ENCODE measurements at places on chromosomes 4 and X.

GRCh38 chrX:46152756-46153155, 392.5 kb downstream of the ZNF674 start:
- DNase-seq = no peak

- no peak for DNase-seq
Measured at GRCh38 chr4:165963621-165964020, 90.6 kb downstream of the TLL1 start.

GRCh38 chr4:26094911-26095310, 180.9 kb downstream of the SMIM20 start:
- no peak for DNase-seq

DNA sequence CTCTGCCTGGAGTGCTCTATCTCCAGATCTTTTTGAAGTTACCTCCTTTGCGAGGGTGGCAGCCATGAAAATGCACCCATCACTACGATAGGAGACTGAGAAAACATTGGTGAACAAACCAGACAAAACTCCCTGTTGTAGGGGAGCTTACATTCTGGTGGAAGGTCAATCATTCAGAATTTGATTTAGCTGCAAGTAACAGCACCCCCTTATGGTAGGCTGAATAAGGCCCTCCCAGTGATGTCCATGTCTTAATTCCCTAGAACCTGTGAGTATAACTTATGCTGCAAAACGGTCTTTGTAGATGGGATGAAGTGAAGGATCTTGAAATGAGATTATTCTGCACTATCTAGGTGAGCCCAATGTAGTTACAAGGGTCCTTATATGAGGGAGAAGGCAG, 5.6 kb upstream of the TEC start:
- DNase-seq = peak; percentile 56

GRCh38 chr4:52244848-52245247, 193.7 kb downstream of the SPATA18 start:
- no peak for DNase-seq

DNA sequence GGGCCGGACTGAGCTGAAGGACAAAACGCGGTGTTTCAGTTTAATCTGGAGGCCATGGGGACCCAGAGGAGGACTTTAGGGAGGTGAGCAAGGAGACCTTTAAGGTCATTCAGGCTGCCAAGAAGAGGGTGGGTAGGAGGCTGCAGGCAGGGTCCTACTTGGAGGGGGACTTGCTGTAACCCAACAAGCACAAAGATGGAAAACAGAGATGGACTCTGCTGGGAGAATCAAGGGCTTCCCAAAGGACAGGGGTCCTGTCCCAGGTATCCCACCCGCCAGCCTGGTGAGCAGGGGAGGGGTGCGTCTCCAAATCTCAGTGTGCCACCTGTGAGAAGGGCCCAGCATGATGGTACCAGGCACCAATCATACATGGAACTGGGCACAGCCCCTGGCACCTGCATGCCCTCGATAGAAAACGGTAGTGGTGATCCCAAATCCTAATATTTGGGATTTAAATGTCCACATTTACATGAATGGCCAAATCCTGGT, 3.9 kb upstream of the HAUS3 start:
- DNase-seq = no peak

- DNase-seq = no peak
Measured at GRCh38 chr4:150008546-150008945, 69.7 kb upstream of the DCLK2 start.

- DNase-seq = no peak
Measured at GRCh38 chr4:8039290-8039689, 99.6 kb upstream of the AFAP1 start.

- no peak for DNase-seq
Measured at GRCh38 chr4:29734343-29735213, 985.6 kb upstream of the PCDH7 start.

DNA sequence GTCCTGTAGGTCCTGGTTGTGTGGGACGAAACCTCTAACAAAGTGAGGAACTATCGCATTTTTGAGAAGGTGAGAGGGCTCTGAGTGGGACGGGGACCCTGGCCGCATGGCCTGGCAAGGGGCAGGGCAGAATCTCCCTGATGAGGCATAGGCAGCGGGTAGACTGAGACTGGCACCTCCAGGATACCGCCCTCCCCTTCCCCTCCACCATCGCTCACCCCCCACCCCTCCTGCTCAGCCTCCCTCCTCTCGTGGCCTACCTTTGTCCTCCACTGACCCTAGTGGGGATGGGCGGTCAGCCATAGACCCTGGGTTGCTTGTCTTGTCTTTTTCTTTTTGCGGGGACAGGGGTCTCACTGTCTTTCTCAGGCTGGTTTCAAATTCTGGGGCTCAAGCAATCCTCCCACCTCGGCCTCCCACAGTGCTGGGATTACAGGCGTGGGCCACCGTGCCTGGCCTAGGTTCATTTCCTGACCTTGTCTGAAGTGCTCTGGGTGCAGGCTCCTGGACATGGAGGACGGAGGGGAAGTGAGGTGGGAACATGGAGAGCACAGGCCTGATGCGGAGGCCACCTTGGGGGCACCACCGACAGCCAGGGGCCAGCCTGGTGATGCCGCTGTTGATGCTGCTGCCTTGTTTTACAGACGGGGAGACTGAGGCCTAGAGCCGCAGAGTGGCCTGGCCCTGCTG, 10.5 kb upstream of the ADD1 start:
- no peak for DNase-seq

- DNase-seq = no peak
Measured at GRCh38 chrX:143994206-143994605, 110.3 kb downstream of the UBE2NL start.

DNA sequence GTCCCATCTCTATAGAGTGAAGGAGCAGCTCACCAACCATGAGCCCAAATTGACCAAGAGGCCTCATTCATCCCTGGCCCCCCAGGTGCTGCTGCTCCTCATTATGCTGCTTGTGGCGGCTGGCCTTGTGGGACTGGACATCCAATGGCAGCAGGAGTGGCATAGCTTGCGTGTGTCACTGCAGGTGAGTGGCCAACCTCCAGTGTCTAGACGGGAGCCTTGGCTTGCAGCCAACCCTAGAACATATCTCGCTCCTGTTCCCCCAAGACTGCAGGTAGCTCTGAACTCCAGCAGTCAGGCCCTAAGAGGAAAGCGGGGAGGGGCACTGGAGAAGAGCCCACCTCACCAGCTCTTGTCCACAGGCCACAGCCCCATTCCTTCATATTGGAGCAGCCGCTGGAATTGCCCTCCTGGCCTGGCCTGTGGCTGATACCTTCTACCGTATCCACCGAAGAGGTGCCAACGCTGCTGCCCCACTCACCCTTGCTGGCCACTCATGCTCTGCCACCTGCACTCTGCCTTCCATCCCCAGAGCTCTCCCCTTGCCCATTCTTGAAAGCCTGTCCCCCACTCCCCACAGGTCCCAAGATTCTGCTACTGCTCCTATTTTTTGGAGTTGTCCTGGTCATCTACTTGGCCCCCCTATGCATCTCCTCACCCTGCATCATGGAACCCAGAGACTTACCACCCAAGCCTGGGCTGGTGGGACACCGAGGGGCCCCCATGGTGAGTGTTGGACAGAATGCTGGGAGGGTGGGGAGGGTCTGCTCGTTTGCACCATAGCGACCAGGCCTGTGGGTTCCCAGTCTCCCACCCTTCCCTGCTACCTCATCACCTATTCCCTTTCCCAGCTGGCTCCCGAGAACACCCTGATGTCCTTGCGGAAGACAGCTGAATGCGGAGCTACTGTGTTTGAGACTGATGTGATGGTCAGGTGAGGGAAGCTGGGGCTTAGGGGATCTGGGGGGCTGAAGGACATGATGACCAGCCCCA, 3.5 kb downstream of the GDPD2 start:
- DNase-seq = no peak

GRCh38 chr4:95601356-95601755, 52.6 kb upstream of the UNC5C start:
- DNase-seq = no peak

- DNase-seq = no peak
Measured at GRCh38 chrX:46333550-46333949, 211.7 kb downstream of the ZNF674 start.

- DNase-seq = no peak
Measured at GRCh38 chr4:94933799-94934198, 176.0 kb downstream of the BMPR1B start.

DNA sequence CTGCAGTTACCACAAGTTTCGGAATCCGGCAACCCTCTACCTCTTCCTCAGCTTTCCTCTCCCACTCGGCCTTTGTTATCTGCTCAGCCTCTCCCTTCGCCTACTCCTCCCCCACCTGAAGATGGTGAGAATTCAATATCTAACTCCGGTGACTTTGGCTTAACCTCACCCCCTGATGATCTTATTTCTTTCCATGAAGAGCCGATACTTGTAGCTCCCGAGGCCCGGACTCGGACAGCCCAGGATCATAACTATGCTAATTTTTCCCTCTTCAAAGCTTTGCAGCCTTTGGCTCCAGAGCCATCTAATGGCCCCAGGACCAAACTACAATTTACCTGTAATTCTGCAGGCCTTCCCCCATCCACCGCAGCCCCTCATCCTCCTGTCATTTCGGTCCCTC, 32.0 kb upstream of the MGST2 start:
- DNase-seq = no peak

DNA sequence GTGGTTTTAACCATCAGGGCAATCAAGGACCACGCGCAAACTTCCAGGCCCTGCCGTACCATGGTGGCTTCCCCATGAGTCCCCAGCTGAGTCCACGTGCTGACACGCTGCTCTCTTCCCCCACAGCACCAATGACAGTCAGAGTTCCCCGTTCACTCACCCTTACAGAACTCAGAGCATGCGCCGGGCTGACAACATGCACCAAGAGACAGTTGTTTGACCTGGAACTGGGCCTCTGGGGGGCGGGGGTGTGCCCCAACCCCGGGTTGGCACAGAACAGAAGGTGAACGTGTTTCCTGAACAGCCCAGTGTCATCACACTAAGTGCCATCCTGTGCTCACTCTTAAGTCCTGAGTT, 29.4 kb downstream of the IRF2 start:
- DNase-seq = no peak

DNA sequence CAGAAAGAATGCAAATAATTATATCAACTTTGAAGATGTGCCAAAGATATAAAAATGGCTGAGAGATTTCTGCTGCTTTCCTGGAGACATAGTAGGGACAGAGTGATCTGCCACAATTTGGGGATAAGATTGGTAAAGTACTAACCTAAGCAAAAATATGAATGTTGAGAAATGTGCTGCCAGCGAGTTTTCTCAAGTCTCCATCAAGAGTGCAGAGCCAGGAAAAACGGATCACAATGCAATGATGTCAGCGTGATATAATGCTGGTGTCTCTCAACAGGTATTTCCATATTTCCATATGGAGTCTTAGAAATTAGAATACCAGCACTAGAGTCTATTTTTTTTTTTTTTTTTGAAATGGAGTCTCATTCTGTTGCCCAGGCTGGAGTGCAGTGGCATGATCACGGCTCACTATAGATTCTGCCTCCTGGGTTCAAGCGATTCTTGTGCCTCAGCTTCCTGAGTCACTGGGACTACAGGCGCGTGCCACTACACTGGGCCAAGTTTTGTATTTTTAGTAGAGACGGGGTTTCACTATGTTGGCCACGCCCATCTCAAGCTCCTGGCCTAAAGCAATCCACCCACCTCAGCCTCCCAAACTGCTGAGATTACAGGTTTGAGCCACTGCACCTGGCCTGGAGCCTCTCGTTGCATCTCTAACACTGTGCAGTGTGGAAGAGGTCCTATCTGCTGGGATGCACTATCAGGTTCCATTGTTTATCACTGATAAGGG, 893.5 kb downstream of the TRIML1 start:
- no peak for DNase-seq

DNA sequence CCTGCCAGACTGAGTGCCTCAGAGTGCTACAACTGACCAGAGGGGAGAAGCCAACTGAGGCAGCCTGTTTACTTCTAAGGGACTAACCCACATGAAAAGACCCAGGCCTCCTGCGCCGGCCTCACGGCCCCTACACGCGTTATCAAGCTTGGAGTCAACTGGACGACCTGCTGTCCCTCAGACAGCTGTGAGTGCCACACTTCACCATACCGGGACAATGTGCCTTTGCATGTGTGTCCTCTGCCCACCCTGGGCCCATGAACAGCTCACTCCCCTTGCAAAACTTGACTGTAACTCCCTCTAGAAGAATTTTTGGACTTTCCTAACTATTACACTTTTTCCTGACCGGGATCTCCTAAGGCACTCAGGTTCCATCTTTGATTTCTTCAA, 1.8 kb downstream of the NOP14 start:
- peak; percentile 12 for DNase-seq

DNA sequence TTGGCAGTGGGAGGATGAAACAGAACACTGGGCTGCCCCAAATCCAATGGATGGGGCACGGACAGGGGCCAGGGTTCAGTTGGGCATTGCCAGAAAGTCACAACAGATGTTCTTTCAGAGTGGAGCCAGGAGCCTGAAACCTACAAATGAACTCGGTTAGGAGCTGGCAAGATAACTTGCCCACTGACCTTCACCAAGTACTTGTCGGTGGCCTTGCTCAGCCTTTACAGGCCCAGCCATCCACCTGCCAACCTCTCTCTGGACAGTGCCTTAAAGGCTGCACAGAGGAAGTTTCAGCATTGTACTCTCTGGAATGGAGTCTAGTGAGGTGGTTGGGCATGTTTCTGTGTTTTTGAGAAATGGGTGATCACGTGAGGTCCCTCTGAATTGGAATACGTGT, 87.1 kb upstream of the USP9X start:
- no peak for DNase-seq

DNA sequence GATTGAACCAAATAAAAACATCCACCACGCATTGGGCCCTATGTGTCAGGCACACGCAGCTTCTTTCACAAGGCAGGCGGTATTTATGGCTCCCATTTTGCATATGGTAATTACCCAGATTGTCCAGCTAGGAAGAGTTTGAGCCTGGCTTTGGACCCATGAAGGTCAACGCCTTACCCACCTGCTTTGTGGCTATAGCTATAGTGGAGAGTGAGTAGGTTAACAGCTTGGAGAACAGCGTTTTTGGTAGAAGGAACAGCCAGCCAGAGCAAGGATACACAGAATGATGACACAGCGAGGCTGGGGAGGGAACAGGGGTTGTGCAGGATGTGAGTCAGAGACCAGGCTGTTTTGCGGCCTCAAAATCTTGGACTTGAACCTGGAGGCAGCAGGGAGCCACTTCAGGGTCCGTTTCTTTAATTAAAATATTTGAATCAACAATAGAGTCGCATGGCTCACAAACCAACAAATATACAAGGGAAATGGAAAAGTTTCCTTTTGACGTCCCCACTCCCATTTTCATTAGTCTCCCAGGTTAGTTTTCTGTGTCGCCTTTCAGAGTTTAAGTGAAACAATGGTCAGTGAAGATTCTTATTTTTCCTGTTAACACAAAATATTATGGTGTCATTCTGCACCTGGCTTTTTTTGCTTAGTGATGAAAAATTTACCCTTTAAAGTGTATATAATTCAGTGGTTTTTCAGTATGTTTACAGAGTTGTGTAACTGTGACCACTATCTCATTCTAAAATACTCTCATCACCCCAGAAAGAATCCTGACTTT, 118.2 kb upstream of the STX18 start:
- DNase-seq = peak; percentile 33

DNA sequence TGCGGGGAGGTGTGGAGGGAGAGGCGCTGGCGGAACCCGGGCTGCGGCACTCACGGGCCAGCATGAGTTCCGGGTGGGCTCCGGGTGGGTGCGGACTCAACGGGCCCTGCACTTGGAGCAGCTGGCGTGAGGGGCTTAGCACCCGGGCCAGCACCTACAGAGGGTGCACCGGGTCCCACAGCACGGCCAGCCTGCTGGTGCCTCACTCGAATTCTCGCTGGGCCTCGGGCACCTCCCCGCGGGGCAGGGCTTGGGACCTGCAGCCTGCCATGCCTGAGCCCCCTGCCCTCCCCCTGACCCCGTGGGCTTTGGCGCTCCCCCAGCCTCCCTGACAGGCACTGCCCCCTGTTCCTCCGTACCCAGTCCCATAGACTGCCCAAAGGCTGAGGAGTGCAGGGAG, 10.8 kb upstream of the CAMK2D start:
- no peak for DNase-seq
